ENCODE measurements at places on chromosomes 12 and 14.

DNA sequence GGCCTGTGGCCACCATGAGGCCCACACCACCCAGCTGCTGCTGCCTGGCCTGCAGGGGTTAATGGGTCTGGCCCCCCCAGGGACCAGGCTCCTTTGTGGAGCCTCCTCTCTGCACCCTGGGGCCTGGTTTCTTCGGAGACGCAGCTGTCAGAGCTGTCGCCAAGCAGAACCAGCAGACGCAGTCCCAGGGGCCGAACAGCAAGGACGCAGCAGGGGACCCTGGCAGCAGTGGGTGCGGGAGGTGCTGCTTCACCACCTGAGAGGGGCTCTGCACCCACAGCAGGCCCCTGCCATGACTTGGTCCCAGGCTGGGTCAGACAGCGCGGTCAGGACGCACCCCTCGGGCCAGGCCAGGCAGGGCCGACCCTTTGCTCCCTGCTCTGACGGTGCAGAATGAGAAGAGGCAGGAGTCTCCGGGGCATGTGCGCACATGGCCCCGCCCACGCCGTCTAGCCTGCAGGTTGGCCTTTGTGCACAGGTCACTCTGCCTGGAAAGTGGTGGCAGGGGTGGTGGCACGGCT lies 30.5 kb downstream of the JAG2 start:
- DNase-seq: no peak

GRCh38 chr12:58570411-58570810 lies 349.9 kb downstream of the LRIG3 start:
- DNase-seq: no peak

GRCh38 chr12:108806346-108806745 lies 51.0 kb downstream of the SSH1 start:
- DNase-seq: no peak

GRCh38 chr14:105023144-105023543 lies 2.3 kb upstream of the CDCA4 start:
- no peak for DNase-seq

GRCh38 chr14:92247947-92248346 lies 75.0 kb upstream of the SLC24A4 start:
- DNase-seq: no peak

- no peak for DNase-seq
Observed at GRCh38 chr14:56168007-56168616, 49.9 kb downstream of the PELI2 start.

DNA sequence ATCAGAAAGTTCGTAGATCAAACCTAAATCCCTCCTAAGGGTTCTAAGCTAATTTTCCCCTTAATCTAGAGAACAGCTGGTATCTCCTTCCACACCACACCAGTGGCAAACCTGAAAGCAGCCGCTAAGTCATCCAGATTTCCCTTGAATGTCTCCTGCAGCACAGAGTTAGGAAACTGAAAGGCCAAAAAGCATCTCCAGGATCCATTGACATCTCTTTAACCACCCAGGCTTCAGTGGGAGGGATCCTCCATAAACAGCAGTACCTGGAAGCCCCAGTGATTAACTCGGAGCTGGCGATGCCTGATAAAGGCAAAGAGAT lies 47.6 kb downstream of the CRACR2A start:
- DNase-seq: no peak

- DNase-seq: no peak
Observed at GRCh38 chr14:75267141-75267721, 11.4 kb upstream of the FOS start.

- no peak for DNase-seq
Observed at GRCh38 chr12:109016016-109016415, 4.9 kb downstream of the SVOP start.

DNA sequence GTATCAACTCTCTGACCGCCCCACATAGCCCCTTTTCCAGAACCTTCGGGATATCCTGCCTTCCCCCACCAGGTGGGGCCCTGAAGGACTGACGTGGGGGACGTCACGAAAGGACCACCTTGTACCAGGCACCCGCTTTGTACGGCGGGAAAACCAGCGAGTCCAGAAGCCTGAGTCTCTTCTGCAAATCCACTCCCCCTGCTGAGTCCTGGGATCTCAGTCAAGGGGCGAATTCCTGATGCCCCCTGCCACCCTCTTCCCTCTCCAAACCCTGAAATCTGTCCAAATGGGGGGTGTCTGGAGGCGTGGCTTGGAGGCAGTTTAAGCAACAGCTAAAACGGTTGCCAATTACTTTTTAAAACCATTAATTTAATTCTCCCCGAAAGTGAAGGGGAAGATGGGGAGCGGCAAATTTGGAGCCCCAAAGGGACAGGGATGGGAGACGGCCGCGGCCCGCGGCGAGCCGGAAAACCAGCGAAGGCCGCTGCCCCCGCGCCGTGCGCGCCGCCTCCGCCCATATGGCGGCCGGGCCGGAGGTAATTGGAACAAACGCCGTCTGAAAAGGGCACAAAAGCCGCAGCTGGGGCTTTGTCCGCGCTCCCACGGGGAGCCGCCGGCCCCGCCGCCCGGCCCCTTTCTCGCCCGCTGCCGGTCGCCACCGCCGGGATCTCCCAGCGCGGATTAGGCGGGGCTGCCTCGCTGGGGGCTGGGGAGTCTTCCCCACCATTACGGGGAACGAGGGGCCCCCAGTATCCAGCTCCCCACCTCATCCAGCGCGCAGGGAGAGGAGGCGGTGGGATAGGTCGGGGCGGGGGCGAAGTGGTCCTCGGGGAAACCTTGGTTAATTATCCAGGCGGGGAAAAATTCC lies 6.6 kb downstream of the LHX5 start:
- no peak for DNase-seq

GRCh38 chr12:46958053-46958452 lies 121.4 kb upstream of the PCED1B start:
- no peak for DNase-seq

- DNase-seq: no peak
Observed at GRCh38 chr12:116099652-116100432, 177.7 kb downstream of the MED13L start.

DNA sequence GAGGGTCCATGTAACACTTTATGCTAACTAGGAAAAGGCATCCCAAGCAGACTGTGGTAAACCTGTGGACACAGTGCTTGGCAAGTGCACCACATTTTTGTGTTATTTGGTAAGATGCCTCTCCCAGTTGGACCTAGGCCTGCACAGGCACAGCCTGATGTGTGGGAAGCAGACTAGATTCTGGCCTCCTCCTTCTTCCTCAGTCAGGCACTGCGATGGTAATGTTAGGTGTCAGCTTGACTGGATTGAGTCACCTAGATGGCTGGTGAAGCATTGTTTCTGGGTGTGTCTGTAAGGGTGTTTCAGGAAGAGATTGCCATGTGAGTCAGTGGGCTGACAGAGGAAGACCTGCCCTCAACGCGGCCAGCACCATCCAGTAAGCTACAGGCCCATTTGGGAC lies 25.3 kb upstream of the RHOJ start:
- DNase-seq: no peak

GRCh38 chr12:44694017-44694416 lies 182.1 kb downstream of the NELL2 start:
- DNase-seq: no peak

DNA sequence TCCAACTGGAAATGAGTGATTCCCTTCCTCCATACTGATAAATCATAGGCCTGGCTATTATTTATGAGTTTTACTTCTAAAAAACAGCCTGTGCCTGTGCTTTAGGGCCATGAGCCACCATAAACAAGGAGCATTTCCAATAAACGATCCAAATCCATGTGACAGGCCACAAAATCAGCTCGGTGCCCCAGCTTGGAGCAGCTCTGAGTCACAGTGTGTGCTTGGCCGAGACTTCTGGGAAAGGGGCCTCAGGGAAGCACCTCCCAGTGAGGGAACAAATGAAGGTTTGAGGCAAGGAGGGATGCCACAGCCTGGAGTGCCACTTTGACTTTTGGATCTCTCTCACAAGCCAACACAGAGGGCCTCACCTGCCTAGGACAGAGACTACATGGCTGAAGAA lies 190.4 kb downstream of the NTF3 start:
- DNase-seq: no peak

- no peak for DNase-seq
Observed at GRCh38 chr14:91245029-91245428, 525 bp upstream of the GPR68 start.

- no peak for DNase-seq
Observed at GRCh38 chr14:68501614-68502052, 291.2 kb downstream of the ZFP36L1 start.

- no peak for DNase-seq
Observed at GRCh38 chr14:19851365-19851764, 23.6 kb upstream of the OR4K2 start.

DNA sequence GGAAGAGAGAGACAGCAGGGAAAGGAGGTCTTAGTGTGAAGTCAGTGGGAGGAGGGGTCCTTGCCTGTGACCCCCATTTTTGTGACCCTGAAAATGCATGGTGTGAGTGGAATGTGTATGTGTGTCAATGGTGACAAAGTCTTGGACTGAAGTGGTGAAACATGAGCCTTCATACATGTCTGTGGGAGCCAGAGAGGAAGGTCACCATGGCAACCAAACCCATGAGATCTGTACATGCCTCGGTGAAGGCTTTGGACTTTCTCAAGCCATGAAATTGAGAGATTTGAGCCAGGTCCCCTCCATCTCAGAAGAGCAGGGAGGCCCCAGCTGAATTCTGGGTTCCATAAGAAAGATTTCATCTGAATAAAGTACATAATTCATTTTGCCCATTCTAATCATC lies 108.7 kb downstream of the TTC8 start:
- DNase-seq: no peak

GRCh38 chr12:28893365-28893764 lies 255.7 kb upstream of the FAR2 start:
- DNase-seq: no peak

- DNase-seq: no peak
Observed at GRCh38 chr12:105878964-105879363, 259.8 kb downstream of the NUAK1 start.

DNA sequence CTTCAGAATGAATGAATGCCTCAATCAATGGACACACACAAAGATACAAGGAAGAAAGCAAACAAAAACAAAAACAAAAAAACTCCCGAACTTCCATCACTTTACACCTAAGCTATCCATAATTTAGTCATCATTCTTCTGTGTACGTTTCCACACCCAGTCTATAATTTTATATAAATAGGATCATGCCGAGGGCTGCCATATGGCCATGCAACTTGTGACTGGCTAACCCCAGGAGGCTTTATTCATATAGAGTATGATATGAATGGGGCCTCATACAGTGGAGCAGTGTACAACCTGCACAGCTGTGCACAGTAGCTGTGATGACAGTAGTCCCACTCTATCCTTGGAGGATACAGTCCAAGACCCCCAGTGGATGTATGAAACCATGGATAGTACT lies 365.7 kb downstream of the TMEM132D start:
- DNase-seq: no peak

- DNase-seq: no peak
Observed at GRCh38 chr12:10397296-10397695, 7.5 kb upstream of the KLRK1 start.

DNA sequence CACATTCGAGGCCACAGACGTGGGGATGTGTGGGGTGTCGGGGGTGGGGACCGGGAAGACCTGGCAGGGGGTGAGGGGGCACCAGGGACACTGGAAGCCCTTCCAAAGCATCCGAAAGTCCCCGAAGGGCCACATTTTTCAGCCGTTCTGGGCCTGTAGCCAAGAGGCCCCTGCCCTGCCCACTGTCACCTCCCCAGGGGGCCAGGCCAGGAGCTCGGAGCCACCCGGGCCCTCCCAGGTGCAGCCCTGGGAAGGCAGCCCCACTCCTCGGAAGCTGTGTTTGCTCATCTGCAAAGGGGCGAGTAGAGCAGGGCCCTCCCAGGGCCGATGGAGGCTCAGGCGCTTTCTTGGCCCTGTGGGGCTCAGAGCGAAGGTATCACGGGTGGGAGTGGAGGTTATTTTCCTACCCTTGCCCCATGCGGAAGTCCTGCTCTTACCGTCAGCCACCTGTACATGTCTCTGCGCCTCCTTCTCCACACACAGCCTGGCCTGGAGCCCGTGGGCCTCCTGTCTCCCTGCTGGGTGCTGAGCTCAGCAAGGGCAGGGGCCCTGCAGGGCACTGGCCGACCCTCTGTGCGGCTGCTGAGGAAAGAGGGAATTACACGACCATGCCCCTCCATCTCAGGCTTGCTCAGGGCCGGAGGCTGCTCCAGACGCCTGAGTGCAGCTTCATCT lies 27.2 kb downstream of the NOC4L start:
- DNase-seq: no peak

- no peak for DNase-seq
Observed at GRCh38 chr12:66149702-66150398, 19.3 kb upstream of the LLPH start.

DNA sequence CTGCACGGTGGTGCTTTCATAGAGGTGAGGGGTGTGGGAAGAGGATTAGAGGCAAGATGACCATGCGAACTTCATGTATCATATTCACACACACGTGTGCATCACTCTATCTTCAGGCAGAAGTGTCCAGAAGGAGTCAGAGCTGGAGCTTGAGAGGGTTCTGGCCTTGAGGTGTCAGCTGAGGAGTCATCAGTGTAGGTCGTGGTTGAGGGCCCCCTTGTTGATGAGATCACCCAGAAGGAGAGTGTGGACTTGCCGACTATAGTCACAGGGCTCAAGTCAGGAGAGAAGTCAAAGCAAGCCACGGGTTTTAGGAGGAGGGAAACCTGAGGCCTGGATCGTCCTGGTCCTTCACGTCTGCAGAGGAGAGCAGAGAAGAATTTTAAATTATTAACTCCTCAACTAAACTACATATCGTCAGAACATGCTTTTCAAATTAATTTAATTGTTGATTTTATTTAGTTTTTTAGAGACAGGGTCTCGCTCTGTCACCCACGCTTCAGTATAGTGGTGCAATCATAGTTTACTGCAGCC lies 25.4 kb downstream of the EML1 start:
- DNase-seq: no peak

DNA sequence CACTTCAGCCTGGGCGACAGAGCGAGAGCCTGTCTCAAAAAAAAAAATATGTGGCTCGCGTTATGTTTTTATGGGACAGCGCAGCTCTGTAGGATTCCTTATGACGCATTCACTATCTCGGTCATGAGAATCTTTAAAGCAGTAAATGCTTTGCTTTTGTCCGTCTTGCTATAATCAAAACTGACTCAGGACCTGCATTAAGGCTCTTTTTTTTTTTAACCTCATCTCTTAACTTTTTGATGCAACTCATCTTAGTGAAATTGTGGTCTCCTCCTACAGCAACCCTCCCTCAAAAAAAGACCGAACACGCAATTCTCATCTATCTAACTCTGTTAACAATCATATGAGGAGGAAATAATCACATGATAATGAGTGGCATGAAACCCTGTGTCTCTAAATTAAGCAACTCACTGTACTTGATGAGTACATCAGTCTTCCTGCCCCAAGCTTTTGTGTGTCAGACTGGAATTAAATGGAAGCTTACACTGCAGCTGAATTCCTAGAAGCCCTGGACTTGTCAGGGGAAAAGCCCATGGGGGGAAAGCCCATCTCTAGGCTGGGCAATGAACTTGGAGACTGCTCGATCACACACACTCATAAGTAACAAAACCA lies 4.3 kb downstream of the P2RX4 start:
- DNase-seq: no peak

GRCh38 chr14:104866451-104867370 lies 1.6 kb downstream of the CEP170B start:
- no peak for DNase-seq

All from C1 segment of cervical spinal cord (tissue), 14 donors.